ENCODE measurements at places on chromosomes 3 and 15.

- H3K4me3 ChIP-seq, result no peak overlapping the region
- H3K27ac ChIP-seq, result no peak overlapping the region
- DNase-seq, result no peak
- no peaks in the 10 kb centered on the region for H3K27me3 ChIP-seq
- no peaks in the 10 kb centered on the region for H3K4me1 ChIP-seq
Measured at GRCh38 chr3:88467191-88467590, 317.4 kb downstream of the C3orf38 start.

DNA sequence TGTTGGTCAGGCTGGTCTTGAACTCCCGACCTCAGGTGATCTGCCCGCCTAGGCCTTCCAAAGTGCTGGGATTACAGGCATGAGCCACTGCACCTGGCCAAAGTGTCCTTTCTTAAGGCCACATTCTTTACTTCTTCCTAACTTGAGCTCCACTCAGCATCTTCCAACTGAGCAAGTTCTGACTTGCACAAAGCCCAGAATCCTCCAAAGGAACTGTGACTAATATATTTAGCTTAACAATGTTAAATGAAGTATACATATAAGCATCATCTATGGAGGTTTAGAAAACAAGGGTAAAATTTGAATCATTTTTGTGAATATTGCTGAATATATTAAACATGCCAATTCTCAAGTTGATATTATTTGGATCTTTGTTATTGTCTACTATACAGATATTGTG is 93.7 kb downstream of the SHQ1 start:
- H3K27ac ChIP-seq, result no peak overlapping the region
- no peak overlapping the region for H3K4me3 ChIP-seq
- H3K27me3 ChIP-seq, result no peaks in the 10 kb centered on the region
- no peak for DNase-seq
- H3K36me3 ChIP-seq, result no peaks in the 10 kb centered on the region
- peaks cover 42% of the 10 kb centered on the region for H3K4me1 ChIP-seq

- DNase-seq, result no peak
- H3K27me3 ChIP-seq, result no peaks in the 10 kb centered on the region
- H3K4me1 ChIP-seq, result no peaks in the 10 kb centered on the region
- H3K4me3 ChIP-seq, result no peak overlapping the region
- no peaks in the 10 kb centered on the region for H3K36me3 ChIP-seq
- H3K27ac ChIP-seq, result no peak overlapping the region
Measured at GRCh38 chr15:100308608-100309007, 33.2 kb downstream of the ADAMTS17 start.

GRCh38 chr3:128969993-128970739 is 23.7 kb downstream of the CFAP92 start:
- H3K4me3 ChIP-seq, result no peak overlapping the region
- no peaks in the 10 kb centered on the region for H3K27me3 ChIP-seq
- no peaks in the 10 kb centered on the region for H3K36me3 ChIP-seq
- peak; percentile 70 for DNase-seq

GRCh38 chr3:60036803-60037202 is 987.0 kb upstream of the CFAP20DC start:
- no peak overlapping the region for H3K27ac ChIP-seq
- H3K36me3 ChIP-seq, result no peaks in the 10 kb centered on the region
- no peak overlapping the region for H3K4me3 ChIP-seq
- peaks cover 30% of the 10 kb centered on the region for H3K4me1 ChIP-seq

DNA sequence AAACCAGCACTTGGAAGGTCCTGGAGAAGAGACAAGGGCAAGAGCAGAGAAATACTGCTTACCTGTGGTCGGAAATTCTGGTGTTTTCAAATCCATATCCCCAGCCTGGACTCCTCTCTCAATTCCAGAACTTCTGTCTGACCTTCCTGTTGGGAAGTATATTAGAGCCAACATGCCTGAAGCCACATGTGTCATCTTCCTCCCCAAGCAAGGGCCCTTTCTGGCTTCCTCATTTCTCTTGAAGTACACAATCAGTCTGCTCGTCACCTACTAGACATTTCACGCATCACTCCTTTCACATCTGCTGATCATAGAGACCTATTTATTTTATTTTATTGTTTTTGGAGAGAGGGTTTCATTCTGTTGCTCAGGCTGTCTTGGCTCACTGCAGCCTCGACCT is 8.4 kb downstream of the PARP14 start:
- DNase-seq, result no peak
- no peak overlapping the region for H3K4me3 ChIP-seq
- no peaks in the 10 kb centered on the region for H3K27me3 ChIP-seq

GRCh38 chr15:61518191-61518950 is 289.3 kb upstream of the RORA start:
- no peak for DNase-seq
- H3K4me3 ChIP-seq, result no peak overlapping the region
- H3K36me3 ChIP-seq, result no peaks in the 10 kb centered on the region
- no peaks in the 10 kb centered on the region for H3K4me1 ChIP-seq
- no peak overlapping the region for H3K27ac ChIP-seq

DNA sequence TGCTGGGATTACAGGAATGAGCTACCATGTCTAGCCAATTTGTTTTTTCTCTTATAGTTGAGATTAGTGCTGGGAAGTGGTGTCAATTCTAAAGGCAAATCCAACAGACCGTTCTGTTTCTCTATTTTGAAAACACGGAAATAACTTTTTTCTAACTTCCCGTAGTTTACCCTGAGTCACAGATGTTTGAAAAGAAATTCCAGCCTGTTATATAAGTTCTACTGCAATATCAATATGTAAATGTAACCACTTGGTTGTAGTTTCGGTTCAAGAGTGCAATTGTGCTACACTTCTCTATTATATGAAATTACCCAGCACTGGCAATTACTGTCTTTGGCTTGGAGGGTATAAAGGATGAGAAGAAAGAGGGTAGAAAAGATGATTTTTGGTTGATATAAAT is 22.3 kb upstream of the GNB4 start:
- no peak overlapping the region for H3K27ac ChIP-seq
- H3K4me1 ChIP-seq, result no peaks in the 10 kb centered on the region
- H3K4me3 ChIP-seq, result no peak overlapping the region
- H3K36me3 ChIP-seq, result no peaks in the 10 kb centered on the region
- no peaks in the 10 kb centered on the region for H3K27me3 ChIP-seq

DNA sequence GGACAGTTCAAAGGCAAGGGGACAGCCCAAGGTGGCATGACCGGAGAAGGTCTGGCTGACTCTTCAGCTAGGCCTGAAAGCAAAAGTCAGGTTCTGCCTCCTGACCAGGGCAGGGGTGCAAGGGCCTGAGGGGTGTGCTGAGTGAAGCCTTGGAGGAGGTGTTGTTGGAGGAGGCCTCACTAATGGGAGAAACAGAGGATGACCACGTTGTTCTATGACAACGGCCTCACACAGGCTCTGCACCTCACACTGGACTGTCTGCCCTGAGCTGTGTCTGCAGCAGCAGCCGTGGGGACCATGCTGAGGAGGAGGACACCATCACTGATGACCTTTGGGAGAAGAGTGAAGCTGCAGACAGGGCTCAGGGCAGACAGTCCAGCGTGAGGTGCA is 116.9 kb upstream of the ABHD17C start:
- H3K27ac ChIP-seq, result no peak overlapping the region
- no peaks in the 10 kb centered on the region for H3K36me3 ChIP-seq
- no peak overlapping the region for H3K4me3 ChIP-seq
- no peaks in the 10 kb centered on the region for H3K4me1 ChIP-seq
- no peak for DNase-seq

GRCh38 chr15:75126864-75127580 is 74.7 kb upstream of the C15orf39 start:
- no peaks in the 10 kb centered on the region for H3K27me3 ChIP-seq
- peaks cover 15% of the 10 kb centered on the region for H3K4me1 ChIP-seq
- H3K4me3 ChIP-seq, result no peak overlapping the region

DNA sequence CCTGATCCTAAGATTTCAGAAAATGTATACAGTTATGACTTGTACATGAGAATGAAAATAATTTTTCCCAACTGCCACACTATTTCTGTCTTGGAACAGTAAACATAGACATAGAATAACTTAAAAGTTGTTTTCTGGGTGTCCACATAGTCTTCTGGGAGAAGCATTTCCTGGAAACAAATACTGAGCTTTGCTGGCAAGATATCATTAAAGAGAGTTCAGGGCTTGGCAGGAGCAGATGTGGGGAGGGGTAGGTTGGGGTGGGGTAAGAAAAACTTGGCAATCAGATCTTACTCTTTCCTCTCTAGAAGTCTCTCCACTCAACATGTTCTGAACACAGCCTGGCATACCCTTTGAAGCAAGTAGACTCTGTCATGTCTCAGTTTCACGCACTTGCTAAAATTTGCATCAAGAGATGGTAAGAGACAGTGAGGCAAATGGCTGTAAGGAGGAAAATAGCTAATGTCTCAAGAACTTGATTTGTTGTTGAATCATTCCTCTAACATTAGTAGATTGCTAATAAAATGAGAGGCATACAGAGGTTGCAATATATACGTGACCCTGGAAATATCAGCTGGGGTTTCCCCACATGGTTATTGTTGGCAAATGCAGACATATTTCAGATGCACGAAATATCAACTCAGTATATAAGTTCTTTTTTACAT is 27.3 kb upstream of the ABI3BP start:
- no peak overlapping the region for H3K4me3 ChIP-seq
- no peak for DNase-seq
- no peak overlapping the region for H3K27ac ChIP-seq
- no peaks in the 10 kb centered on the region for H3K36me3 ChIP-seq
- H3K4me1 ChIP-seq, result no peaks in the 10 kb centered on the region

DNA sequence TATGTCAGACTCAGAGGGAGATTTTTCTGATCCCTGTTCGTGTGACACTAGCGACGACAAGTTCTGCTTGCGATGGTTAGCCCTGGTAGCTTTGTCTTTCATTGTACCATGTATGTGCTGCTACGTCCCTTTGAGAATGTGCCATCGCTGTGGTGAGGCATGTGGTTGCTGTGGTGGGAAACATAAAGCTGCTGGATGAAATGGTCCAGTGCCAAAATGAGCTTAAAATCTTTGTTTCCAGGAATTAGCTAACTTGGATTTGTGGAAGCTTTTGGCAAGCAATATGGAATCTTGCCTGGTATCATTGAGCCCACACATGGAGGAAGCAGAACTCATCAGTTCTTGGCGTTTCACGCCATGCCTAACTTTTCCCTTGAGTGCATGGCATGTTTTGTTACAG is 98.8 kb downstream of the SPRED1 start:
- no peak for DNase-seq
- no peak overlapping the region for H3K4me3 ChIP-seq
- no peaks in the 10 kb centered on the region for H3K27me3 ChIP-seq
- H3K4me1 ChIP-seq, result no peaks in the 10 kb centered on the region
- H3K27ac ChIP-seq, result no peak overlapping the region

GRCh38 chr3:139636511-139636910 is 41.3 kb downstream of the NMNAT3 start:
- no peaks in the 10 kb centered on the region for H3K36me3 ChIP-seq
- H3K27me3 ChIP-seq, result no peaks in the 10 kb centered on the region
- no peak for DNase-seq
- no peak overlapping the region for H3K27ac ChIP-seq

GRCh38 chr3:187185759-187186158 is 11.5 kb upstream of the RTP1 start:
- H3K27ac ChIP-seq, result no peak overlapping the region
- no peak overlapping the region for H3K4me3 ChIP-seq
- no peak for DNase-seq
- H3K27me3 ChIP-seq, result no peaks in the 10 kb centered on the region

DNA sequence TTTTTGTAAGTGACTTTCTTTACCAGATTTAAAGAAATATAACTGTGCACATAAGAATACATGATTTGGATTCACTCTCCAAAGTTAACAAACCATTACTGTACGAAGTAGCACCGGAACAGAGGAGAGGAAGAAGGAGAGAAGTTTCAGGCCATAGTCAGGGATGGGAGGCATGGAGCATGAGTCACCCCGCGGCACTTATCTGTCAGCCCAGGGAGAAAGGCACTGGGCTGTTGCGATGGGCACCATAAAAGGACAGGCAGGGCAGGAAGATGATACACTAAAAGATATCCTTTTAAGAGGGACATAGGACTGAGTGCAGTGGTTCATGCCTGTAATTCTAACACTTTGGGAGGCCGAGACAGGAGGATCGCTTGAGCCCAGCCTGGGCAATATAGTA is 37.0 kb downstream of the TTC23 start:
- H3K36me3 ChIP-seq, result no peaks in the 10 kb centered on the region
- H3K4me1 ChIP-seq, result no peaks in the 10 kb centered on the region

GRCh38 chr3:24802614-24803013 is 308.0 kb upstream of the THRB start:
- DNase-seq, result no peak
- no peak overlapping the region for H3K4me3 ChIP-seq

DNA sequence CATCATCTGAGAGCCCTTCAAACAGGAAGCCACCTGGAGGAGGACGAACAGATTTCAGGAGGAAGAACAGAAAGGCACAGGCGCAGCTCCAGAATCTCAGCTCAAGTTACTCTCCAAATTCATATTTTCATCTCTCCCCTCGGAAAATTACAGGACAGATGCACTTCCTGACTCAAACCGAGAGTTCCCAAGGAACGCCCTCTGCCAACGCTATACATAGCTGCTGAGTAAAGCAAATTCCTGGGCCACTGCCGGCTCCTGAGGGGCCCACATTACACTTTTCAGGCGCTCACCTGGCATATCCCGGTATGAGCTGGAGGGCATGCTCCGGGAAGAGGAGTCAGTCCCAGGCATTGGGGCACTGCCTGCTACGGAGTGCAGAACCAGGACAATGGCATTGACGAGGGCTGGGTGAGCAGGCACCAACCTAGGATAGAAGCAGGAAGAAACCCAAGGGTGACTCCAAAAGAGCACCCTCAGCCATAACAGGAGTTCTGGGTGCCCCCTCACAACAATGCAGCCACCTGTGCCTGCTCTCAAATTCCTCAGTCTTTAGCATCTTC is 11.2 kb downstream of the UBL7 start:
- H3K4me1 ChIP-seq, result no peaks in the 10 kb centered on the region
- no peak overlapping the region for H3K4me3 ChIP-seq
- peaks cover 56% of the 10 kb centered on the region for H3K36me3 ChIP-seq
- H3K27me3 ChIP-seq, result no peaks in the 10 kb centered on the region
- no peak overlapping the region for H3K27ac ChIP-seq
- DNase-seq, result no peak
